Fibroblast of skin of left quadriceps (primary cell): ENCODE measurements at places on chromosomes 11 and 22.

GRCh38 chr11:56842814-56843794, 94.6 kb upstream of the OR9G4 start:
- no peak for DNase-seq

- no peak for DNase-seq
Observed at GRCh38 chr11:94546886-94547285, 3.2 kb downstream of the FUT4 start.

GRCh38 chr11:127902382-127902781, 685.0 kb downstream of the ETS1 start:
- no peak for DNase-seq

DNA sequence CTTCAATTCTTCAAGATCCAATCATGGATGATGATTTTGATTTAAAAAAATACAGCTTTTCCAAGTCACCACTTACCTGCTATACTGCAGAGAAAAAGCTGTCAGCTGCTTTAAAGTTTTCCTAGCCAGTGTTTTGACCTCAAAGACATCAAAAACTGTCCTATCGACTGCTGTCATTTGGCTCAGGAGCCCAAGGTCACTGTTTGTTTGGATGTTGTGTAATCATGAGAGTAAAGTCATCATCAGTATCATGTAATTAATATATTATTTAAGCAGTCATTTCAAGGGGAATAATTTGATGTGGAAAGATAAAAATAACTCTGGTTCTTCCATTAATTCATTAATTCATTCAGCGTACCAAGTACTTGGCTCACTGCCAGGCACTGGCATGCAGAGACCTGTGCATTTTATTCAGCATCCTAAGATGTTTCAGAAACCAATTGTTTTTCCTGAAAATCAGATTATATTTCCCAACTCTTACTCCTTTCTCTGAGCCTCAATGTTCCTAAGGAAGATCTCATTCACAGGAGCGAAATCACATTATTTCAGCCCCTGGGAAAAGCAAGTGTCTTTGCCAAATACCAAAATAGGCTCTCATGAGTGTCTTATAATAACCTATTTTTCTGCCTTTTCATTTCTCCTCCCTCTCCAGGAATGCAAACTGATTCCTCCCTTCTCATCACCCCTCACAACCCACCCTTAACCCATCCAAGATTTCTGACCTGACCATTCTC, 59.9 kb downstream of the SLC1A2 start:
- no peak for DNase-seq

DNA sequence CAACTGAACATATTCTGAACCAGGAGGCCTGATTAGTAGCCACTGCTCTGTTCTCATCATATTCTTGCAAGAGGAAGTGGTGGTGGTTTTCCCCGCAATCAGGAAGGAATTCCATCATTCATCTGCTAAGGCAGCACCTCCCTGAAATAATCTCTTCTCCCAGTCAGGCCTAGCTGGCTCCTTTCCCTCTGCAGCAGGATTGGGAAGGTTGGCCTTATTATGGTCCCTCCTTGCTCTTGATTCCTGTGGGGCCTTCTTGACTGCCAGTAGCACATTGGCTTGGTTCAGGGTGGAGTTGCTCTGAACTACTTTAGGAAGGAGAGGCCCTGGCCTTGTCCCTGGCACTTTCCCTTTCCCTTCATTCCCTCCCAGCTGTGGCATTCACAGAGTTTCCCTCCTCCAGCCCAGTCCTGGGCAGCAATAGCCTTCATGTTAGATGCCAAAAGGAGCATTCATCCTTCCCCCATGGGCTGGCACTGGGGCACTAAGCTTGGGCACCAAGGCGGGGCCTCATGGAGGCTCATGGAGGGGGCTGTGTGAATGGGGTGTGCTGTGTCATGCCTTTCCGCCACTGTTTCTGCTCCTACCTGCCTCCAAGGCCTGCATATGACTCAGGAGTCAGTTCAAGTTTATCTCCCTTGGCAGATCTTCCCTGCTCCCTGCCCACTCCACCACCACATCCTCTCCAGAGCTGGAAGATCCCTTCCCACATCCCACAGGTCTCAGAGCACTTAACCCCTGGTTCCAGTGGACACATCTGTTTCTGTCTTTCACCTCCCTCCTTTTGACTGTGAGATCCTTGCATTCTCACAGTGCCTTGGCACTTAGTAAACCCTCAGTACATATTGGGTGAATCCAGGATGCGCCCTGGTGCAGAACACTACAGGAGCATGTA, 27.6 kb upstream of the CD44 start:
- peak; percentile 82 for DNase-seq

GRCh38 chr11:6941970-6942369, 15.7 kb downstream of the ZNF215 start:
- DNase-seq: no peak

GRCh38 chr22:19035474-19036228, 86.6 kb downstream of the DGCR2 start:
- no peak for DNase-seq

DNA sequence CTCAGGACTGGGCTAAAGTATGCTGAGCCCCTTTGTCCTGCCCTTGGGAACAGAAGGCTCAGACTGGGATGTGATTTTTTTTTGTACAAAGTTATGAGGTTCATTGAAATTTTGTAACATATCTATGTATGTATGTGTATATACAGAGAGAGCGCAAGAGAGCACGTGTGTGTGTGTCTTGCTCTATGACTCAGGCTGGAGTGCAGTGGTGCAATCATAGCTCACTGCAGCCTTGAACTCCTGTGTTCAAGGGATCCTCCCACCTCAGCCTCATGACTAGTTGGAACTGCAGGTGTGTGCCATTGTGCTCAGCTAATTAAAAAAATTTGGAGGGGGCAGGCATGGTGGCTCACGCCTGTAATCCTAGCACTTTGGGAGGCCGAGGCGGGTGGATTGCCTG, 5.7 kb downstream of the TMEM25 start:
- DNase-seq: no peak

GRCh38 chr22:45628515-45628914, 43.1 kb upstream of the ATXN10 start:
- DNase-seq: no peak

- DNase-seq: no peak
Observed at GRCh38 chr11:35165423-35166368, 26.7 kb downstream of the CD44 start.

GRCh38 chr22:30326255-30326705, 461 bp downstream of the TBC1D10A start:
- no peak for DNase-seq

GRCh38 chr11:78646564-78647185, 72.0 kb upstream of the NARS2 start:
- no peak for DNase-seq

DNA sequence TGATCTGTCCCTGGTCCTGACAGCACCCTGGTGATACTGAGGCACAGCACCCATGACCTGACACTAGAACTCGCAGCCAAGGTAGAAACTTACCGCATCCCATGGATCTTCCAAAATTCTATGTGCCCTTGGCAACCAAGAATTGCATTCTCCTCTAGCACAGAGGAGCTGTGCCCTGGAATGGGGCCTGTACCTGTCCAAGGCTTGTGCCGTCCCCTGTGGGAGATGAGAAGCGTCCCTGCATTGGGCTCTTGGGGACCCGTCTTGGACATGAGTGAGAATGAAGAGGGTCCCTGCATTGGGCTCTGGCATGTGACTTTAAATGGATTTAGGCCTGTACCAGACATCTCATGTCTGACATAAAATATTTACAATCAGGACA, 67.1 kb downstream of the GGTLC2 start:
- no peak for DNase-seq

DNA sequence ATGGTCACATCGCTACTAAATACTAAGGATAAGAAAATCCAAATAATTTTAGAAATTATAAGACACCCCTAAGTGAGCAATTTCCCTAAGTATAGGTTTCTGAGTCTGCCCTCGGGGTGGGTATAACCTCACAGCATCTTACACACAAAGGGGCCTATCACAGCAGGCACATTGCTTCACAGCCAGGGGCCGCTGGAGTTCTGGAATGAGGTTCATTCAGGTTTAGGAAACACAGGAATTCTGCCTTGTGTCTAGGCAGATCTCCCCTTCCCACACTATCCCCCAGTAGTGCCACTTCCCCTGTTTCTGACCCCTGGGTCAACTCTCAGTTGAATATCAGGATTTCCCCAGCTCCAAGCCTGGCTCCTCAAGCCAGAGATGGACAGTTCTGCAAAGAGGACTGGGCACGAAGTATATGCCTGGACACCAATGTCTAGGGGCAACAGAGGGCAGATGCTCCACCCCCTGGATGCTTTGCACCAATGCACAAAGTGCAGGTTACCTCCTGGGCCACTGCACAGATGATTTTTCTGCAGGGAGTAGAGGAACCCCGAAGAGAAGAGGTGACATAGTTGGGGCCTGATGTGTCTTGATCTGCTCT, 11.4 kb downstream of the TUBA8 start:
- DNase-seq: no peak

GRCh38 chr11:115324581-115325432, 179.4 kb downstream of the CADM1 start:
- DNase-seq: peak; percentile 51

DNA sequence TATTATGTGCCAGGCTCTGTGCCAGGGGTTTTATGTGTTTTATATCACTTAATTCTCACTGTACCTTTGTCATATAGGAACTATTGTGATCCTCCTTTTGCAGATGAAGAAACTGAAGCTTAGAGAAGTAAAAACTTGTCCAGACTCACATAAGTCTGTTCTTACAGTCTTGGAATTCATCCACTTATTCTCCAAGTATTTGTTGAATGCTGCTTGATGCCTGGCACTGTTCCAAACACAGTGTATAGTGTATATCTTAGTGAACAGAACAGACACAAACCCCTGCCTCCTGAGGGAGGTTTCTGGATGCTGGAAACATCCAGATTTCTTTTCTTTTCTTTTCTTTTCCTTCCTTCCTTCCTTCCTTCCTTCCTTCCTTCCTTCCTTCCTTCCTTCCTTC, 29.0 kb upstream of the FGF3 start:
- peak; percentile 6 for DNase-seq

DNA sequence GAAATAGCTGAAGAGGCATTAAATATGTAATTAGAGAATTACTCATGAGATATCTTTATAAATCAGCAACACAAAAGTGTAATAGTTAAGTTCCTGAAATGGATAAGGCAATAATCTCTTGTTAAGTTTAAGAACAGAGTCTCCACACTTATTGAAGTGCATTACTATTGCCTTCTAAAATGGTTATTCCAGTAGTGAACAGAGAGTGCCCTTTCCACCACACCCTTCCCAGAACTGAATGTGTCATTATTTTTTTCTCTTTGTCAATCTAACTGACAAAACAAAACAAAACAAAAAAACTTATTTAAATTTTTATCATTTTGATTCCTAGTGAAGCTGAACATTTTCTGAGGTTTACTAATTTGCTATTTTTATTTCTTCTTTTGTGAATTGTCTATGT, 9.2 kb upstream of the PRRG4 start:
- DNase-seq: no peak

DNA sequence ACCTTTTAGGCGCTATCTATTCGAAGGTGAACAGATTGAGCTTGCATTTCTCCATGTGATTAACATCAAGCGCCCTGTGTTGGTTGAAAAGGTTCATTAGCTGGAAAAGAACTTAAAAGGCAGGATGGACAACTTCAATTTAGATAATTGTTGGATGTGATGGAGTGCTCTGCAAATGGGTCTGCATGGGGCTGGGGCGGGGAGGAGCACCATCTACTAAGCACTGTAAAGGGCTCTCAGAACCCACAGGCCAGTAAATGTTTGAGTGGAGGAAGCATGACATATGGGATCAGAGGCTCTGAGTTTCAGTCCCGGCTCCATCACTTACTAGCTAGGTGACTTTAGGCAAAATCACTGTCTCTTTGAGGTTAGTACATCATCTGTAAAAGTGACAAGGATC, 28.2 kb downstream of the ARL14EP start:
- no peak for DNase-seq

DNA sequence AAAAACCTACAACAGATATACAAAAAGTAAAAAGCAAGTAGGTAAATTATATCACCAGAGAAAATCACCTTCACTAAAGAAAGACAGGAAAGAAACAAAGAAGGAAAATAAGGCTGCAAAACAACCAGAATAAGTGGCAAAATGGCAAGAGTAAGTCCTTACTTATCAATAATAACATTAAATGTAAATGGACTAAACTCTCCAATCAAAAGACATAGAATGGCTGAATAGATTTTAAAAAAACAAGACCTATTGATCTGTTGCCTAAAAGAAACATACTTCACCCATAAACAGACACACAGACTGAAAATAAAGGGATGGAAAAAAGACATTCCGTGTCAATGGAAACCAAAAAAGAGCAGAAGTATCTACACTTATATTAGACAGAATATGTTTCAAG, 695.7 kb upstream of the FAT3 start:
- no peak for DNase-seq

- DNase-seq: no peak
Observed at GRCh38 chr22:40234658-40235057, 56.9 kb downstream of the TNRC6B start.

- DNase-seq: no peak
Observed at GRCh38 chr11:66885950-66886440, 29.1 kb downstream of the LRFN4 start.

DNA sequence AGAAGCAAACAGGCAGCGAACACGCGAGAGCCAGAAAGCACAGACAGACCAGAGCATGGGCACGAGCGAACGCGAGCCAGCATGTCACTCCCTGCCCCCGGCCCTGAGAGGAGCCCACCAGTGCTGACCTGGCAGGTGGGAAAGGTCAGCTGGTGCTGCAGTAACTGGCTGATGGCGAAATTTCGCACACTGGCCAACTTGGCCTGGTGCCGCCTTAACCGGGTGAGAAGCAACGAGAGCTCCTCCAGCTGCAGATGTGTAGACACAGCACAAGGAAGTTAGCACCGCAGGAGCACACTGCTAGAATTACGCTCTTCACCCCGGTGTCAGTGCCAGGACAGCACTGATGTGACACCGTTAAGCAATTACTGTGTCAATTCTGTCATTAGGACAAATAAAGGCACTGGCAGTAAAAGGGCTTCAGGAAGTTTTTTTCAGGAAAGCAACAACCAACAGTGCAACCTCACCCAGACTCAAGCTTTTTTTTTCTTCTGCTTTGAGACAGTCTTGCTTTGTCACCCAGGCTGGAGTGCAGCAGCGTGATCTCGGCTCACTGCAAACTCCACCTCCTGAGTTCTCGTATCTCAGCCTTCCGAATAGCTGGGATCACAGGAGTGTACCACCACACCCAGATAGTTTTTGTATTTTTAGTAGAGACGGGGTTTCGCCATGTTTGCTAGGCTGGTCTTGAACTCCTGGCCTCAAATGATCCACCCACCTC, 76.8 kb downstream of the C11orf58 start:
- DNase-seq: no peak
